ENCODE measurements at places on chromosomes 12 and 14.

GRCh38 chr12:113900716-113901115, 65.4 kb downstream of the RBM19 start:
- no peak for DNase-seq

DNA sequence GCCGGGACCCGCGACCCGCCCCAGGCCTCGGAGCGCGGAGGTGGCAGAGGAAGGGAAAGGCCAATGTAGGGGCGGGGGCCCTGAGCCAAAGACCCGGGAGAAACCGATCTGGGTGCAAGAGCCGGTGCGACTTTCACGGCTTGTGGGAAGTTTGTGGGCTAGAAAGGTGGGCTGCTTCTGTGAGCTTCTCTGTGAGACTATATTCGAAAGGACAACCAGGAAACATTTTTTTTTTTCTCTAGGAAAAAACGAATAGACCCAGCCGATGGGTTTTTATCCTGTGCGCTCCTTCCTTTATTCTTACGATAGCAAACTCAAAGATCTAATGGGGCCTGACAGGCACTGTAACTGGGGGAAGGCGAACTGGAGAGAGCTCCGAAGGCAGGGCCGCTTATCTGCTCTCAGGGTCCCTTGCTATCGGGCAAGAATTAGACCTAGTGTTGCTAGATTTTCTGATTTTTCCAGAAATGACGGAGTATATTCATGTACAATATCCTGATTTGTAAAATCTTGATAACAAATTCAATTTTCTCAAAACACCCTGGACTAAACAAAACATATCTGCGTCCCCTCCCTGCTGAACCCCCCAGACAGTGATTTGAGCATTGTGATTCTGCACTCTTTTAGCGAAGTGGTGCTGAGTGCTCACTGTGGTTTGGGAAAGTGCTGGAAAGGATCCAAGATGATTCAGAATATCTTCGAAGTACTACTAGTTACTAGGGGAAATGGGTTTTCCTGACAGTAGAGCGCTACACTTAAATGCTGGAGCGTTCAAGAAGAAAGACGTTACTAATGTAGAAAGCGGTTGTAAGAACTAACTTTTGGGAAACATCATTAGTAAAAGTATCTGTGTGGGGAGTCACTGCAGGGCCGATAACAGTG, 563 bp upstream of the STXBP6 start:
- no peak for DNase-seq

GRCh38 chr12:116153983-116154382, 123.5 kb downstream of the MED13L start:
- DNase-seq = no peak

DNA sequence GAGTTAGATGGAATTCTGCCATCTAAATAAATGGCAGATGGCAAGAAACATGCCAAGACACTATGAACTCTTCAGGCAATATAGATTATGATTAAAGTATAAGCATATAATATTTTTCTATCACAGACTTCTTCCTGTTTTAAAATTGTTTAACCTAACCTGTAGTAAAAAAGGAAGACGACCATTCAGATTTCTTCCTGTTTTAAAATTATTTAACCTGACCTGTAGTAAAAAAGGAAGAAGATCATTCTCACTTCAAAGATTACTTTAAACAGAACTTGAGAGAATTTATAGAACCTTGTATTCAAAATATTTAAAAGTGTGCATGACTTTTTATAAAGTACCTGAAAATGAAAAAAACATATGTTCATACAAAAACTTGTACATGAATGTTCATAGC, 63.5 kb downstream of the RPS6KA5 start:
- no peak for DNase-seq

- DNase-seq = no peak
Measured at GRCh38 chr14:67574806-67575205, 25.3 kb downstream of the PIGH start.

DNA sequence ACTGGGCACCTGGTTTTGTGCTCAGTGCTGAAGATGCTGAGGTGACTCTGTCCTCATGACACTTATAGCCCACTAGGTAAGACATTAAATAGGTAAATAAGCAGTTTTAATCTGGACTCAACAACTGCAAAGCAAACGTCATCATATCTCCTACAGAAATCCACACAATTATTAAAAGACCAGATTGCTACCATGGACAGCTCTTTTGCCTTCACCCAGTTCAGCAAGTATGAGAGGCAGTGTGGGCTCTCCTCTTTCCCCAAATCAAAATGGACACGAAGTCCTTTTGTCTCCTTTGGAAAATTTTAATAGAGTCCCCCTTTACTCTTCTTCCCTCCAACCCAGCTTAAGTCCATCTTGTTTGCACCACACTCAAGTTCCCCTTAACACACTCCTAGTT, 171.1 kb downstream of the RPAP3 start:
- no peak for DNase-seq

DNA sequence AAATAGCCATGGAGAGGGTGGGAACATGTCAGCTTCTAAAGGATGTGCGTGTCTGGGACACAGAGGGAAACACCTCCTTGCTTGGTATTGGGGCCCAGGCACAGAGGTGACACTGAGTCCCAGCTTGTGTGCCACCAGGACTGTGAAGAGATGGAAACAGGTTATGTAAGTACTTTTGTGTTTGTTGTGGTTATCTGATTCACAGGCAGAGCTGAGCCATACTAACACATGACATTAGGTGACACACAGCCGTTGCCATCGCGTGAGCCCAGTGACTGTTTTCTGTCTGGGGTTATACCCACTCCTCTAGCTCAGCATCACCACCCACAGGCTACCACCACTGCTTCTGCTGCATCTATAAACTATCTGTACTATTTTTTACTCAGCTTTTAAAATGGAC, 12.1 kb upstream of the FLVCR2 start:
- DNase-seq = no peak

GRCh38 chr12:57602544-57602943, 2.1 kb upstream of the DTX3 start:
- no peak for DNase-seq

- no peak for DNase-seq
Measured at GRCh38 chr12:52677671-52678070, 2.5 kb downstream of the KRT1 start.

All from H1 (cell line).